Heart left ventricle (tissue), 16 donors: ENCODE measurements at places on chromosomes 3 and 15. TPM values are rescaled to one million over a fixed set of nuclear protein-coding genes. Genes with fewer than 3 reads are reported as not detected.

The LNP1 gene
- 2.8 TPM for polyA plus RNA-seq

The CYP8B1 gene
- polyA plus RNA-seq = not detected

DNA sequence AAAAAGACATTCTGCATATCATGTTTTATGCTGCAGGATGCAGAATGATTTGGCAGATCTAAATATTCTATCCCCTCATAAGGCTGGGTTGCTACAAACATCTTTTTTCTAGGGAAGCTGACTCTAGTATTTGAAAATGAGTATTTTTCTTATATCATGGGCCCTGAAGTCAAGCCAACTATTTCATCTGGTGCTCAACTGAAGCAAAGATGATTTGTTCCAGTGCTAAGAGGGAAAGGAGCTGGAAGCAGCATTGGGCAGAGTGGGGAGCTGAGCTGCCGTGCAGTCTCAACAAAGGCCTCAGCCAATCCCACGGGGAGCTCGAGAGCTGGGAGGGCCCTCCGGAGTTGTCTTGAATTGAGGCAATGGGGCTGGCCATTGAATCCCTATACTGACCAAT, 155.3 kb upstream of the SLCO3A1 start:
- no peak overlapping the region for H3K27ac ChIP-seq
- H3K4me3 ChIP-seq = no peak overlapping the region
- no peaks in the 10 kb centered on the region for H3K36me3 ChIP-seq
- DNase-seq = no peak
- peaks cover 17% of the 10 kb centered on the region for H3K4me1 ChIP-seq

The FANCD2OS gene
- polyA plus RNA-seq = not detected

The CLSTN2 gene
- polyA plus RNA-seq = 0.85 TPM

DNA sequence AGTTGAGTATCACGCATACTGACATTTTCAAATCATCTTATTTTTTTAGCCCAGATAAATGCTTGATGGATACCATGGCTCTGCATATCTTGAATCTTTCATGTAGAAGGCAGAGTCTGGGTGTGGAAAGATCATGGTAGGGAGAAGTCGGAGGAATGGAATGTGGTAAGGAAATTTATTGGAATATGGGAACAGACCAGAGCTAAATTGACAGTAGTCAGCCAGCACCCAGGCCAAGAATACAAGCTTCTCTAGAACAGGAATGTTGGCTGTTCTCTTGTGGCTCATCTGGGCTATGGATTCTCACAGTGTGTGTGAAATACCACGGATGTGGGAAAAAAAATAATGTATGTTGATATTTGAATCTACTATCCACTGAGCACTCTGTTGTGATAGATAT, 305.7 kb upstream of the COL8A1 start:
- no peak overlapping the region for H3K27ac ChIP-seq
- H3K4me3 ChIP-seq = no peak overlapping the region
- H3K27me3 ChIP-seq = no peaks in the 10 kb centered on the region
- no peaks in the 10 kb centered on the region for H3K4me1 ChIP-seq
